Activated CD4-positive, alpha-beta memory T cell treated with anti-CD3 and anti-CD28 coated beads for 36 hours (primary cell): ENCODE measurements at places on chromosomes 7 and 10.
A peak's percentile ranks its signal among the peaks of the same experiment; 100 is the strongest.

- no peak for DNase-seq
- H3K4me1 ChIP-seq = no peaks in the 10 kb centered on the region
- no peak overlapping the region for H3K4me3 ChIP-seq
- H3K27ac ChIP-seq = no peak overlapping the region
- no peaks in the 10 kb centered on the region for H3K36me3 ChIP-seq
These were observed 3.0 kb downstream of the UCMA start for GRCh38 chr10:13231190-13231589.

- no peaks in the 10 kb centered on the region for H3K27me3 ChIP-seq
- H3K4me3 ChIP-seq = no peak overlapping the region
- H3K27ac ChIP-seq = no peak overlapping the region
- no peak for DNase-seq
- H3K4me1 ChIP-seq = peaks cover 27% of the 10 kb centered on the region
- H3K36me3 ChIP-seq = peaks cover 10% of the 10 kb centered on the region
These were observed 37.4 kb upstream of the TMEM106B start for GRCh38 chr7:12173671-12174070.

DNA sequence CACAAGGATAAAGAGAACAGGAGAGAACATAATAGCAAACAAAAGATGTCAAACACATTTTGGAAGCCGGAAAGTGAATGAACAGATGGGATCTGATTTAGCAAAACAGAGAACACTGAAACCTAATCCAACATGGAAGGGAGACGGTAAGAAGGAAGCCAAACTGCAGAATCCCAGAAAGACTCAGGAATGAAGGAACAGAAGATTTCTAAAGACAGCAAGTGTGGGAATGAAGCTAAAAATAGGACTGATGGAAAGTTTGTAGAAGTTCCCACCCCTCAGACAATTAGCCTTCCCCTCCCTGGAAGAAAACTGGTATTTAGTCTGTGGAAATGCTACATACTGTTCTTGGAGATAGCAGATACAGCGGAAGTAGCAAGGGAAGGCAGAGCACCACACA is 40.8 kb downstream of the SLC16A12 start:
- H3K27ac ChIP-seq = no peak overlapping the region
- no peak overlapping the region for H3K4me3 ChIP-seq
- no peaks in the 10 kb centered on the region for H3K4me1 ChIP-seq
- no peak for DNase-seq
- H3K27me3 ChIP-seq = peaks cover 7% of the 10 kb centered on the region

GRCh38 chr7:40839881-40840280 is 705.1 kb downstream of the SUGCT start:
- no peaks in the 10 kb centered on the region for H3K4me1 ChIP-seq
- DNase-seq = no peak

GRCh38 chr10:5643346-5644067 is 22.9 kb downstream of the ASB13 start:
- H3K27ac ChIP-seq = no peak overlapping the region
- H3K27me3 ChIP-seq = no peaks in the 10 kb centered on the region
- peaks cover 16% of the 10 kb centered on the region for H3K36me3 ChIP-seq
- H3K4me1 ChIP-seq = no peaks in the 10 kb centered on the region
- no peak for DNase-seq

DNA sequence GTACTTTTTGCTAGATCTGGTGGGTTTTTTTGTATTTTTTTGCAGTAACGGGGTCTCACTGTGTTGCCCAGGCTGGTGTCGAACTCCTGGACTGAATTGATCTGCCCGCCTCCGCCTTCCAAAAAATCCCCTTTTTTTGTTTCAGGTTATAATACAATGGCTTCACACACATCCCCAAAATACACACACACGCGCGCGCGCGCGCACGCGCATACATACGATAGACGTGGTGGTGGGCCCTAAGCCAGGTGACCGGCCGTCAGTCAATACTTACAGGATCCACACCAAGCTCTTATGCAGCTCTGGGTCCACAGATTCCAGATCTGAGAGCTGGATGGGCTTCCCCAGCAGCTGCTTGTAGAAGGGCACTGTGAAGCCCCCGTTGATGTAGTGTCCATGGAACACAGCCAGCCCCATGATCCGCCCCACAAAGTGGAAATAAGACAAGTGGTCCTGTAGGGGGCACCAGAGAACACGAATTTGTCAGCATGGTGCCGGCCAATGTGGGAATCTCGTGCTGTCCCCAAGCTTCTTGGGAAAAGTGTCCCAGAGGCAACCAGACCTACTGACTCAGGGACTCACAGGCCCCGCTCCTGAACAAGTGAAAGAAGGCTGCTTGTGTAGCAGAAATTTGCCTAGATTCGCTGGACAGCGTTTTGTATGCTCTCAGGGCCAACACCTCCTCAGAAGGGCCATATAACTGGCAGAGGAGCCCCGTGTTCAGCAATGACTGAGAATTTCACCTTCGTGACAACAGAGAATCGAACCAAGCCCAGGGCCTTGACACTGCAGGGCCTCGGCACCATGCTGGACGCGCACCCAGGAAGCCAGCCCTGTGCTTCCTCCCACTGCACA is 103.6 kb downstream of the SMURF1 start:
- no peak overlapping the region for H3K4me3 ChIP-seq
- H3K27me3 ChIP-seq = no peaks in the 10 kb centered on the region
- H3K27ac ChIP-seq = peak overlapping the region; percentile 55
- peak; percentile 67 for DNase-seq
- no peaks in the 10 kb centered on the region for H3K4me1 ChIP-seq

GRCh38 chr7:75655536-75655935 is 83.2 kb downstream of the HIP1 start:
- no peak overlapping the region for H3K27ac ChIP-seq
- no peaks in the 10 kb centered on the region for H3K4me1 ChIP-seq
- DNase-seq = no peak
- H3K36me3 ChIP-seq = no peaks in the 10 kb centered on the region
- no peak overlapping the region for H3K4me3 ChIP-seq

GRCh38 chr7:37084303-37084702 is 360.0 kb upstream of the AOAH start:
- H3K36me3 ChIP-seq = peaks cover 31% of the 10 kb centered on the region
- H3K27ac ChIP-seq = no peak overlapping the region
- H3K4me3 ChIP-seq = no peak overlapping the region
- H3K4me1 ChIP-seq = peaks cover 26% of the 10 kb centered on the region
- no peak for DNase-seq

DNA sequence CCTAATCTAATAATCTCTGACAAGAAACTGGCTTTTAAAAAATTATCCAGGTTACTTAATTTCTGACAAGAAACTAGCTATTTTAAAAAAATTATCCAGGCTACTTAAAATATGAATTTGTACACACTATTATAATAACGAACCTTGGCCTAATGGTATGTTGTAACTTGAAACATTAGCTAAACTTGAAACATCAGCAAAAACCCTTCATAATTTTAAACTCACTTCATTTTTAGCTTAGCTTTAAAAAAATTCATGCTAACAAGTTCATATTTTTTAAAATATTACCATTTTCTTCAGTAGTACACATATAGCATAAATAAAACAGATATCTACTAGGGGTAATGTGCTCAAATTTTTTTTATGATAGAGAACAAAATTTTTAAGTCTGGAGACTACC is 35.6 kb downstream of the BRAF start:
- peaks cover 51% of the 10 kb centered on the region for H3K4me1 ChIP-seq
- no peak for DNase-seq
- no peak overlapping the region for H3K4me3 ChIP-seq
- H3K36me3 ChIP-seq = no peaks in the 10 kb centered on the region
- no peaks in the 10 kb centered on the region for H3K27me3 ChIP-seq

DNA sequence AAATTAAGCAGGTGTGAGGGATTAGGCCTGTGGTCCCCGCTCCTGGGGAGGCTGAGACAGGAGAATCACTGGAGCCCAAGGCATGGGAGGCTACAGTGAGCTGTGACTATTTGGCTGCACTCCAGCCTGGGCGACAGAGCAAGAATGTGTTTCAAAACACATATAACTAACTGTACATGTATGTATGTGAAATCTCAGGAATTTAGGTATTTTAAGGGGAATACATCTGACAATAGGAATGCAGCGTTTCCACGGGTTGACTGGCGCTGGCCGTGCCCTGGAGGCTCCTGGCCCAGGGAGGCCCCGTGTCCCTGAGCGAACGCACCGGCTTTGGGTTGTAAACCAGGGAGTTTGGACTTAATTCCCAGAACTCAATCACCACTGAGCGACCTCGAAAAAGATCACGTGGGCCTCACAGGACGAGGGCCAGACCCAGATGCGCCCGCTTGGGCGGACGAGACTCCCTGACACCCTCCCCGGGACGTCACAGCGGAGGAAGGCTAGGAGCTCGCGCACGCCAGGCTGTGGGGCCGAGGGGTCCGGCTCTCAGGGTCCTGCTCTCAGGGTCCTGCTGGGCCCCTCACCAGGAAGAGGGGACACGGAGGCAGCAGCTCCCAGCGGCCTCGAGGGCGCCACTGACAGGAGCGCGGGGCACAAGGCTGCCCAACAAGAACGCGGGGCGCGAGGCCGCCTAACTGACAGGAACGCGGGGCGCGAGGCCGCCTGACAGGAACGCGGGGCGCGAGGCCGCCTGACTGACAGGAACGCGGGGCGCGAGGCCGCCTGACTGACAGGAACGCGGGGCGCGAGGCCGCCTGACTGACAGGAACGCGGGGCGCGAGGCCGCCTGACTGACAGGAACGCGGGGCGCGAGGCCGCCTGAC is 18.4 kb downstream of the PTPRN2 start:
- peaks cover 30% of the 10 kb centered on the region for H3K27me3 ChIP-seq
- no peak overlapping the region for H3K4me3 ChIP-seq
- no peak overlapping the region for H3K27ac ChIP-seq
- no peak for DNase-seq
- H3K4me1 ChIP-seq = no peaks in the 10 kb centered on the region

DNA sequence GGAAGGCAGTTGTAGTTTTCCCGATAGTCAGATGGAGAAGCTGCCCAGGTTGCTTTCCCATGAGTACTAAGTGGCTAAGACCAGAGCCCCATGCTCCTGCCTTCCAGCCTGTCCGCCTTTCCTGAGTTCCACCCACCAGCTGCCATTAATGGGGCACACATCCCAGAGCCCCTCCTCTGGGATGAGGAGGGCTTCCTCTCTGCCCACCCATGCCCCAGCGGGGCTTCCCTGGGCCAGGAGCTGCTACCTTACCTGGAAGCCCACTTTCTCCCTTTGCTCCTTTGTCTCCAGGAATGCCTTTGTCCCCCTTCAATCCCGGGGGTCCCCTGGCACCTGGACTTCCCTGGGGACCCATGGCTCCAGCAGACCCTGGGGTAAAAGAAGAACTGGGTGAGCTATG is 7.8 kb downstream of the SFTPD start:
- DNase-seq = no peak
- H3K27ac ChIP-seq = no peak overlapping the region
- no peaks in the 10 kb centered on the region for H3K36me3 ChIP-seq
- no peak overlapping the region for H3K4me3 ChIP-seq

- no peak for DNase-seq
- H3K27me3 ChIP-seq = no peaks in the 10 kb centered on the region
- peaks cover 1% of the 10 kb centered on the region for H3K36me3 ChIP-seq
- H3K27ac ChIP-seq = no peak overlapping the region
- H3K4me3 ChIP-seq = no peak overlapping the region
- H3K4me1 ChIP-seq = peaks cover 43% of the 10 kb centered on the region
These were observed 3.8 kb upstream of the GTF2I start for GRCh38 chr7:74653686-74654181.

GRCh38 chr7:111788286-111789047 is 226.2 kb upstream of the IMMP2L start:
- DNase-seq = no peak
- no peak overlapping the region for H3K27ac ChIP-seq
- no peaks in the 10 kb centered on the region for H3K4me1 ChIP-seq

DNA sequence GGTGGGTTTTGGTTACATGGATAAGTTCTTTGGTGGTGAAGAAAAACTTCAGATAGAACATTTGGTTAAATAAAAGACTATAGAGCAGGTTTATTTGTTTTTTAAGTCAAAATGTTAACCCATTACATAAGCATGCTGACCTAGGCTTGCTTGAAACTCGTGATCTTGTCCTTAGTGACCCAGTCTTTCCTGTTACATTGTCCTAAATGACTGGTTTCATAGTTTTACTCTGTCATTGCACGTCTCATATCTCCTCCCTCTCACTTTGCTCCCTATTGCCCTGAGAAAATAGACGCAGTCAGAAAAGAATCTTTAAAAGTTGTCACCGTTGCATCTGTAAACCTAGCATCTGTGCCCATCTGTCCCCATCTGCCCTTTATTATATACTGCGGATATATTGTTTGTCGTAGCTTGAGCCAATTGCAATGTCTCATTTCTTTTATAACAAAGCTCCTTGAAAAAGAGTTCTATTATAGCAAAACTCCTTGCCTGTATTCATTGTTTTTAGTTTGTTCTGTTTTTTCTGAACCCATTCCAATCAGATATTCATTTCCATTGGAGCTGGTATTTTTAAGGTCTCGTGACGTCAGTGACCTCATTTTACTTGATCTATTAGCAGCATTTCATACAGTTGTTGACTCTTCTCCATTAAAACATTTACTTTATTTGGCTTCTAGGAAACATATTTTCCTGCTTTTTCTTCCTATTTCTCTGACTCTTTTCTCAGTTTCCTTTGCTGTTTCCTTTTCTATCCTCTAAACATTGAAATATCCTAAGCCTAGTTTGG is 57.3 kb downstream of the HELLS start:
- no peaks in the 10 kb centered on the region for H3K27me3 ChIP-seq
- H3K4me1 ChIP-seq = peaks cover 30% of the 10 kb centered on the region
- H3K27ac ChIP-seq = no peak overlapping the region
- no peak for DNase-seq

GRCh38 chr7:157637216-157637949 is 300.6 kb downstream of the DNAJB6 start:
- H3K36me3 ChIP-seq = peaks cover 7% of the 10 kb centered on the region
- no peak for DNase-seq
- no peaks in the 10 kb centered on the region for H3K4me1 ChIP-seq

DNA sequence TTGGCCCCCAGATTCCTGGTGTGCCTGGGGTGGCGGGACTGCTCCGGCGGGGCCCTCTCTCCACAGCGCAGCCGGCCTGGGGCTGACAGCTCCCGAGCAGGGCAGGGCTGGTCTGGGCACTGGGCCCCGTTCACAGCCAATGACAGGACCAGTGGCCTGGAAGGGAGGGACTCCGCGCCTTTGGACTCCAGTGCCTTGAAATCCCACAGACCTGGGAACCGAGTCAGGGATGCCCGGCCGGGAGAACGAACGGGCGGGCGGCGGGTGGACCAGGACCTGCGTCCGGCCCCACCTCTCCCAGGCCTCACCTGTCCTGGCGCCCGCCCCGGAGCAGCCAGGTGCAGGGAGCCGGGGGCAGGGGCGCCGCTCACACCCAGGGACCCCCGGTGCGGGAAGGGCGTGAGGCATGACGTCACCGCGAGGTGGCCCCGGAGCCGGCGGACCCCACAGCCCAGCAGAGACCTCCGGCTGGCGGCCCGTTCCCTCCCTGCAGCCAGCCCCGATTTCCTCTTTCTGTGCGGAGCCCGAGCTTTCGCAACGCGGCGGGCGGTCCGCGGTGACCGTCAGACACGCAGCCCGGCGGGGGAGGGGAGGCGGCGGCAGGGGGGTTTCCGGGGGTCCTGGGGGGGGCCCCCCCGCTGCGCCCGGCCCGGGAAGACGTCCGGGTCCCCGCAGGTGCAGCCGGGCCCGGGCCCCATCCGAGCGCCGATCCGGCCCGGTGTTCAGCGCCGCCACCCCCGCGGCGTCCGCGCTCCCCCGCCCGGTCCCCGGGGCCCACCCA is 743 bp downstream of the ADAP1 start:
- peaks cover 7% of the 10 kb centered on the region for H3K4me1 ChIP-seq
- no peak for DNase-seq
- H3K27me3 ChIP-seq = peaks cover 5% of the 10 kb centered on the region
- no peak overlapping the region for H3K4me3 ChIP-seq
- H3K27ac ChIP-seq = no peak overlapping the region
